Kidney (tissue), 22 donors: ENCODE measurements at places on chromosomes 4 and X.

GRCh38 chr4:141668200-141668910 lies 32.0 kb downstream of the IL15 start:
- H3K4me3 ChIP-seq, result no peak overlapping the region
- no peaks in the 10 kb centered on the region for H3K36me3 ChIP-seq
- no peaks in the 10 kb centered on the region for H3K27me3 ChIP-seq
- no peak for DNase-seq
- no peaks in the 10 kb centered on the region for H3K4me1 ChIP-seq
- H3K27ac ChIP-seq, result no peak overlapping the region

- H3K27ac ChIP-seq, result no peak overlapping the region
- no peaks in the 10 kb centered on the region for H3K4me1 ChIP-seq
- DNase-seq, result no peak
- H3K36me3 ChIP-seq, result no peaks in the 10 kb centered on the region
- no peak overlapping the region for H3K4me3 ChIP-seq
Measured at GRCh38 chr4:8599091-8599460, 6.5 kb downstream of the CPZ start.

DNA sequence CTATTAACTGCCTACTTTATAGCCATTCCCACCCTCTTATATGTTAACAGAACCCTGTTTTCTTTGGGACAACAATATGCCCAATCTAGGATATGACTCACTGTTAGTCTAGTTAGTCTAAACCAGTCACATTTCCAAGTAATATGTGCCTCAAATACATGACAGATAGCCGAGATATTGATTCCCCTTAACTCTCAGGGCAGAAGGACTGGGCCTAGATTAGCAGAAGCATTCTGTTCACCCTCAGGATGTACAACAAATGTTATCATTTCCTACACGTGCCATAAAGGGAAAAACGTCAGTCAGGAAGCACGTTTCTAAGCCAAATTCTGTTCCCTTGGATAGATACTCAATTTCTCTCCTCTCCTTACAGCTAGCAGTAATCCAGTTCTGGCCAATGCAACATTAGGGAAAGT lies 114.1 kb downstream of the SLC10A7 start:
- H3K4me3 ChIP-seq, result no peak overlapping the region
- H3K36me3 ChIP-seq, result no peaks in the 10 kb centered on the region
- no peaks in the 10 kb centered on the region for H3K27me3 ChIP-seq
- DNase-seq, result no peak
- H3K27ac ChIP-seq, result no peak overlapping the region

DNA sequence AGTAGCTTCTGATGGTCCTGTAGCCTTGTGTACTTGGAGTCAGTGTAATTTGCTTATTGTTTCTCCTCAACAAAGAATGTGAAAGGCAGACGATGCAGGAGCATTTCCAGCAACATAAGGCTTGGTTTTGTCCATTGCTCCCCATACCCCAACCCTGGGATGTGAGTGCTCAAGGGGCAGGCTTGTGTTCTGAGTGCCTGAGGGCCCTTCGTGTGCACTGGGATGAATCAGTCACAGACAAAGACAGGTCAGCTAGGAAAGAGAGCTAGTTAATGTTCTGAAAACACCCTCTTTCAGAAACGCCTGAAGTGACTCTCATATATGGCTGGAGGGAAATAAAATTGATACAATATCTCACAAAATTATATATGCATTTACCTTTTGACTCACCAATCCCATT lies 59.1 kb downstream of the PRPS1 start:
- H3K27ac ChIP-seq, result no peak overlapping the region
- no peaks in the 10 kb centered on the region for H3K36me3 ChIP-seq
- H3K4me3 ChIP-seq, result no peak overlapping the region

- DNase-seq, result no peak
- no peak overlapping the region for H3K4me3 ChIP-seq
- no peaks in the 10 kb centered on the region for H3K36me3 ChIP-seq
- no peak overlapping the region for H3K27ac ChIP-seq
Measured at GRCh38 chr4:152265149-152265621, 270.7 kb downstream of the FBXW7 start.

DNA sequence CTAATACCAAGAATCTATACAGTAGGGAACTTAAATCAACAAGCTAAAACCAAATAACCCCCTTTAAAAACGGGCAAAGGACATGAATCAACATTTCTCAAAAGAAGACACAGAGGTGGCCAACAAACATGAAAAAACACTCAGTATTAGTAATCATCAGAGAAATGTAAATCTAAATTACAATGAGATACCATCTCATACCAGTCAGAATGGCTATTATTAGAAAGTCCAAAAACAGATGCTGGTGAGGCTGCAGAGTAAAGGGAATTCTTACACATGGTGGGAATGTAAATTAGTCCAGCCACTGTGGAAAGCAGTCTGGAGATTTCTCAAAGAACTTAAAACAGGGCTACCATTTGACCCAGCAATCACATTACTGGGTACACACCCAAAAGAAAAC lies 167.8 kb downstream of the PACRGL start:
- H3K4me1 ChIP-seq, result no peaks in the 10 kb centered on the region
- no peak for DNase-seq
- no peaks in the 10 kb centered on the region for H3K36me3 ChIP-seq
- H3K27ac ChIP-seq, result no peak overlapping the region
- H3K27me3 ChIP-seq, result no peaks in the 10 kb centered on the region
- no peak overlapping the region for H3K4me3 ChIP-seq

GRCh38 chr4:101941816-101942358 lies 151.4 kb downstream of the BANK1 start:
- no peak for DNase-seq
- no peaks in the 10 kb centered on the region for H3K36me3 ChIP-seq
- no peaks in the 10 kb centered on the region for H3K27me3 ChIP-seq
- H3K4me3 ChIP-seq, result no peak overlapping the region
- H3K27ac ChIP-seq, result no peak overlapping the region

DNA sequence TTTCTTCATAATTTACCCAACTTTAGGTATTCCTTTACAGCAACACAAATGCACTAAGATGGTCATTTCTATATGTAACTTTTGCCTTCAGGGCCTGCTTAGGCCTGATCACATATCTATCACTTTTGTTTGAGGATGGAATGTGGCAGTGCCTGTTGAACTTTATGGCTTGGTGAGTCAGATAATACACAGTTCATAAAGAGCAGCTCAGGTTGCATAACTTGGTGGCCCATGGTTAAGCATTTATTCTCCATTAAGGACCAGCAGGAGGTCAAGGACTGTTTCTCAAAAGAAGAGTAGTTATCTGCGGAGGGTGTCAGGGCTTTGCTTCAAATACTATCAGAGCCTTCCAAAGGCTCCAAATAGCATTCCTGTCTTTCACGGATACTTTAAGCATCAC lies 124.1 kb upstream of the PDHA2 start:
- H3K27ac ChIP-seq, result no peak overlapping the region
- H3K4me3 ChIP-seq, result no peak overlapping the region
- H3K27me3 ChIP-seq, result no peaks in the 10 kb centered on the region
- H3K36me3 ChIP-seq, result no peaks in the 10 kb centered on the region
- no peaks in the 10 kb centered on the region for H3K4me1 ChIP-seq
- DNase-seq, result no peak

- no peak for DNase-seq
- peak overlapping the region; percentile 22 for H3K27ac ChIP-seq
- H3K36me3 ChIP-seq, result no peaks in the 10 kb centered on the region
Measured at GRCh38 chrX:153643431-153644351, 3.3 kb upstream of the DUSP9 start.

- no peaks in the 10 kb centered on the region for H3K36me3 ChIP-seq
- no peak for DNase-seq
- H3K27me3 ChIP-seq, result peaks cover 2% of the 10 kb centered on the region
- no peaks in the 10 kb centered on the region for H3K4me1 ChIP-seq
Measured at GRCh38 chrX:20382518-20383297, 116.0 kb upstream of the RPS6KA3 start.

GRCh38 chrX:3653111-3653510 lies 60.3 kb downstream of the PRKX start:
- H3K27me3 ChIP-seq, result no peaks in the 10 kb centered on the region
- H3K36me3 ChIP-seq, result peaks cover 2% of the 10 kb centered on the region
- H3K4me1 ChIP-seq, result no peaks in the 10 kb centered on the region

DNA sequence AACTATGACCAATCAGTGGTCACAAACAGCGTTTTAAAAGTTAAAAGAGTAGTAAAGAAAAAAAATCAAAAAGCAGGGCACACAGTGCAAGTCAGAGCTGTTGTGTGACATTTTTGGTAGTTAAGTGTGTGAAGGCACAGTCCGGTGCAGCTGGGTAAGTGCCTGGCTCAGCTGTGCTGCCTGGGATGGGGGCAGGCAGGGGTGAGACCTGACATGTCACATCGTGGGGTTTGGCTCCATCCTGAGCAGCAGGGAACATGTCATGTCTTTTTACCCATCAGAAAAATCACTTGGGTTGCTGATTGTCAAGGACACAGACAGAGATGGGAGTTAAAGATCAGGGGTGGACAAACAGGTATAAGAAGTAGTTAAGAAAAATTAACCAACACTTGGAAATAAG lies 125.1 kb downstream of the NSUN7 start:
- no peak for DNase-seq
- H3K4me3 ChIP-seq, result no peak overlapping the region
- peaks cover 11% of the 10 kb centered on the region for H3K4me1 ChIP-seq
- H3K27me3 ChIP-seq, result no peaks in the 10 kb centered on the region

DNA sequence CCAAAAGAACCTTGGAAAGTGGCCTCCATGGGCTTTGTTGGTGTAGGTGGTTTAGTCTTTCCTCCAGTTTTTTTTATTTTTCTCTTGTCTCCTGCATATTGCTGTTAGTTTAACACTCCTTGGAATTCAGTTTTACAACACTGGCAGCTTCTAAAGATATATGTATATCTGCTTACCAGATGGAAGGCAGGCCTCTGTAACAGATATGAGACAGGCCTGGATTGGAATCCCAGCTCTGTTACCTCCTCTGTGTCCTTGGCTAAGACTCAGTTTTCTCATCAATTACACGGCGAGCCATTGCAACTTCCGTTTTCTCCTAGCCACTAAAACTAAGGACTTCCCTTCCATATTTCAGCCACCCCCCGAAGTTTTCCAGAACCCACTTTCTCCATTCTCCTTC lies 133.4 kb upstream of the SMAD1 start:
- peak; percentile 17 for DNase-seq

- H3K27ac ChIP-seq, result no peak overlapping the region
- no peak overlapping the region for H3K4me3 ChIP-seq
- no peaks in the 10 kb centered on the region for H3K36me3 ChIP-seq
- no peak for DNase-seq
Measured at GRCh38 chrX:861921-862320, 231.3 kb downstream of the SHOX start.

DNA sequence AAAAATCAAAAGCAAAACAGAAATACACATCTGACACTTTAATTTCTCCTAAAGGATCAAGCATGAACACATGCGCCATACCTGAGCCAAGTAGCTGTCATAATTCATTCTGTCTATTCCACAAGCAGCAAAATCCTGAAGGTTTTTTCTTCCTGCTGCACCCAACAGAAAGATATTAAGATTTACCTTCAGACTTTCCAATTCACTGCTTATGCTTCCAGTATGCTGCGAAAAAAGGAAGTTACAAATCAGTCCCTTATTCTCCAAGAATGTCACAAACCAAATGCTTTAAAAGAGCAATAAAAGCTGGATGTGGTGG lies 29.2 kb upstream of the FGFBP2 start:
- H3K27ac ChIP-seq, result no peak overlapping the region
- no peaks in the 10 kb centered on the region for H3K27me3 ChIP-seq
- no peak for DNase-seq
- H3K4me3 ChIP-seq, result no peak overlapping the region
- H3K4me1 ChIP-seq, result no peaks in the 10 kb centered on the region
- no peaks in the 10 kb centered on the region for H3K36me3 ChIP-seq

- DNase-seq, result no peak
- H3K36me3 ChIP-seq, result no peaks in the 10 kb centered on the region
- no peak overlapping the region for H3K4me3 ChIP-seq
- H3K27ac ChIP-seq, result no peak overlapping the region
- H3K4me1 ChIP-seq, result no peaks in the 10 kb centered on the region
- H3K27me3 ChIP-seq, result no peaks in the 10 kb centered on the region
Measured at GRCh38 chr4:112370466-112370865, 73.3 kb downstream of the ALPK1 start.

DNA sequence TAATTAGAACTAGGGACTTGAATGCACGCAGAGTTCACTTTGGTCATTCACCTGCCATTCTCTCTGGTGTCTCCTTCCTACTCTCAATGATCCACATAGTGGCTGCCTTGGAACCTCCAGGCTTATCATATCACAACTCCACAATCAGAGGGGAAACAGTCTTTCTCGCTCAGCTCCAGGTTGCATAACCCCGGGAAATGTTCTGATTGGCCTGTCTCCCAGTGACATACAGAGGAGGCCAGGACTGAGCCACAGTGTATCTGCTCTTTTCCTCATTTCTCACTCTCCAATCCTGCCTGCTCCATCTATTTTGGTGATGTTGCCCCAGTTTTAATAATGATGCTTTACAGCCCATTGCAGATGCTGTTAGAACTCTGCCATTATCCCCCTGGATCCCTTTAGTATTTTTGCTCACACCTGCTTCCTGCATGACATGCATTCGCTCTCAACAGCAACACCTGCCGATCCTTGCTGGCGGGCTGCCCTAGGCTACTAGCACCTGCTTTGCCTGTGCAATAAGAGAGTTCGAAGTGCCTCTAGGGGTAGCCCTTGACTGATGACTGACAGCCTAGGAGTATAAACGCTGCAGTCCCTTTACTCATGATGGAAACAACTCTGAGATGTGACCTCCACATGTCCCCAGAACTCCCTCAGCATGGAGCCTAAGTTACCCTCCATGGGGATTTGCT lies 211.3 kb upstream of the RPS6KA3 start:
- H3K36me3 ChIP-seq, result no peaks in the 10 kb centered on the region
- no peak overlapping the region for H3K4me3 ChIP-seq
- no peak for DNase-seq
- no peak overlapping the region for H3K27ac ChIP-seq

DNA sequence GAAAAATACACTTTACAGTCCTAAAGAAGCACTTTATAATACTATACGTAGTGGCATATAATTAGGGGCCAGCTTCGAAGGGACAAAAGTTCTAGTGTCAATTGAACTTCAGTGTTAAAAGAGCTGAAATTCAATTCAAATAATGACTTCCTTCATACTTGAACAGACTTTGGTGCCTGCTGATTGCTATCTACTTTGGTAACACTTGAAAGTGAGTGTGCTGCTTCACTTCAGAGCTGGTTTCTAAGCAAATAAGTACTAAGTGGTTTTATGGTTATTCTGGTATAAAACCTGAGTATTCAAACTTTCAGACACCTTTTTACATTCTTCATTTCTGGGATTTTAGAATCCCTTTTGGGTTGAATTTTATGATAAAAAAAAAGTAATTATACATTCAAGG lies 107.0 kb downstream of the SLC4A4 start:
- H3K27ac ChIP-seq, result no peak overlapping the region
- H3K4me1 ChIP-seq, result peaks cover 2% of the 10 kb centered on the region
- no peaks in the 10 kb centered on the region for H3K27me3 ChIP-seq
- no peaks in the 10 kb centered on the region for H3K36me3 ChIP-seq
- no peak for DNase-seq

- no peak for DNase-seq
- H3K36me3 ChIP-seq, result no peaks in the 10 kb centered on the region
- H3K4me1 ChIP-seq, result no peaks in the 10 kb centered on the region
- no peak overlapping the region for H3K27ac ChIP-seq
Measured at GRCh38 chr4:102356562-102357202, 11.4 kb upstream of the SLC39A8 start.
